ENCODE measurements at places on chromosomes 6 and 20.

DNA sequence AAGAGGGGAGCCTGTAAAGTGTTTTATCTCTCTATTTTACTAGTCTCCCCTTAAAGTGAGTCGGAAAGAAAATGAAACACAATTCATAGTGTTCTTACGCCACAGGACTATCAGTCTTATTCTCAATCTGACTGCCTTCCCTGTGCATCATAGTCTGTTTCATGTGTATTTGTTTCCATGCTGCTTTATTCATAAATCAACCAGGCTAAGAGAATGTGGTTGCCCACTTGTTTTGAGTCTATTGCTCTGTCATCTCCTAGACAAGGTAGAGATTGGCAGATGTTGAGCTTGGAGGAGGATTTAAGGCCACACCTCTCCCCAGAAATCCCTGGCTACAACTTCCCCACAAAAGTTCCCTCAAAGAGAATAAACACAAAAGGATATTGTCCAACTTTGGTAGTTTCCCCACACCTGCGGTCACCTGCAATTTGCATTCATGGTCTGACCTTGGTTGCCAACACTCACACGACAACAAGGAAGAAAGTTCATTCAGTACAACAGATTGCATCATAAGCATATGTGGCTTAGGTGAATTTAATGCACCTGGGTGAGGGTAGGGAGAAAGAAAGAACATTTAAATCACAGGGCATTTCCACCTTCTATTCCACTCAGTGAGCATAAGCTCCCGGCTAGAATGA lies 167.1 kb upstream of the FBXL4 start:
- no peak for DNase-seq

GRCh38 chr6:11389977-11390376 lies 147.6 kb upstream of the TMEM170B start:
- no peak for DNase-seq

DNA sequence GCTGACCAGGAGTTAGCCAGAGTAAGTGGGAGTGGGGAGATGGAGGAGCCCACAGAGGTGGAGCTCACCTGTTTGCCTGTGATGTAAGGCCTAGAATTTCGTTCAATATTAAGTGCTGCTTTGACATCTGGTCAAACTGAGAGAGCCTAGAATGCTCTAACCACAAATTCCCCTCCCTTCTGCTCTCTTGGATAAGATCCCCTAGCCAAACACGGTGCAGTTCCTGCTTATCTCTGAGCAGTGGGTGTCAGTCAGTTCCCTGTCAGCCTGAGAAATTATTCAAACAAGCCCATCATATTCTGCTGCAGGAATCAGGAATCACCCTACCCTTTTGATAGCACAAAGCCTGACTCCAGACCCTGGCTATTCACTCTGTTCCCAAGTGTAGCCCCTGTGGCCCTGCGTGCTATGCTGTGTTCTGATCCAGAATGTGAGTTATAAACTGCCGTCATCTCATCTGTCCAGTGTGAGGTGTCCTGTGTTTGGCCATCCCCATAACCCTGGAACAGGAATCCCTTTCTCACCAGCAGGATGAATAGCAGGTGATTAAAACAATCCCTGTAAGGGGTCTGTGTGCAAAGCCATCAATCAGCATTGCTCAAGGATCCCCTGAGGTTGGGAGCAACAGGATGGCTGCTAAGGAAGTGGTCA lies 31.8 kb upstream of the ZNF133 start:
- no peak for DNase-seq

GRCh38 chr6:79028641-79029314 lies 49.3 kb downstream of the PHIP start:
- no peak for DNase-seq

DNA sequence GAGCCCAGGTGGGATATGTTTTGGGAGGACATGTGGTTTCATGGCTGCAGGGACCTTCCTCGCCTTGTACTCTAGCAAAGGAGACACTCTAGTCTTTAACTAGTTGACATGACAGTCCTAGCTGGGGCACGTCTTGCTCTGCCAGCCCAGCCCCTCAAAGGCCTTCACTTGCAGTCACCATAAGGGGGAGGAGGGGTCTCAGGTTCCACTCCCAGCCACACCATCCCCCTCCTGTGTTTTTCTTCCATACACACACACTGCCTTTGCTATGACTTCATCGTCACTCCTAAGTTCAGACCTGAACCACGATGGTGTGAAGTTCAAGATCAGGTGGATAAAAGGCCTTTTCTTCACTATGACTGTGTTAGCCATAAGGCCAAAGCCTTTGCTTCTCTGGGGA lies 13.5 kb downstream of the ULBP1 start:
- no peak for DNase-seq

DNA sequence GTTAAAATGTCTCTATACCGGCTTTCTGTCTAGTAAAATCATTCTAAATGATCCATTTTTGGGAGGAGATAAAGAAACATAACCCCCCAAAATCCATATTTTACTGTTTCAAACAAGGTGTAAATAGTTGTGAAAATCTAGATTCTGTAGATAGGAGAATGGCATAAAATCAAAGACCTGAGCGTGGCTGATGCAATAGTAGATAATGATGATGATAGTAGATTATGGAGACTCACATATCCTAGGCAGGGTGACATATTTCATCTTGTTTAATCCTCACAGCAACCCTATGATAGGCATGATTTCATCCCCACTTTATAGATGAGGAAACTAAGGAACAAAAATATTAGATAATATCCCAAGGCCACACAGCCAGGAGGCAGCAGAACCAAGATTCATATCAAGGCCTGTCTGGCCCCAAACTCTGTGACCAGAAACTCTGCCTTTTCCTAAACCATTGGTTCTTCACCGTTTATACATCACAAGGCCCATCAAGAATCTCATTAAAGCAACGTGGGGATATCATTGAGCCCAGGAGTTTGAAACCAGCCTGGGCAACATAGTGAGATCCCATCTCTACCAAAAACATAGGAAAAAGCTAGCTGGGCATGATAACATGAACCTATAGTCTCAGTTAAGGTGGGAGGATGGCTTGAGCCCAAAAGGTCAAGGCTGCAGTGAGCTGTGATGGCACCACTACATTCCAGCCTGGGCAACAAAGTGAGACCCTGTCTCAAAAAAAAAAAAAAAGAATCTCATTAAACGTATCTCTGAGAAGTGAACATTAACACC lies 55.6 kb downstream of the BPIFB1 start:
- no peak for DNase-seq

- no peak for DNase-seq
Observed at GRCh38 chr6:83920017-83920416, 60.5 kb downstream of the CYB5R4 start.

DNA sequence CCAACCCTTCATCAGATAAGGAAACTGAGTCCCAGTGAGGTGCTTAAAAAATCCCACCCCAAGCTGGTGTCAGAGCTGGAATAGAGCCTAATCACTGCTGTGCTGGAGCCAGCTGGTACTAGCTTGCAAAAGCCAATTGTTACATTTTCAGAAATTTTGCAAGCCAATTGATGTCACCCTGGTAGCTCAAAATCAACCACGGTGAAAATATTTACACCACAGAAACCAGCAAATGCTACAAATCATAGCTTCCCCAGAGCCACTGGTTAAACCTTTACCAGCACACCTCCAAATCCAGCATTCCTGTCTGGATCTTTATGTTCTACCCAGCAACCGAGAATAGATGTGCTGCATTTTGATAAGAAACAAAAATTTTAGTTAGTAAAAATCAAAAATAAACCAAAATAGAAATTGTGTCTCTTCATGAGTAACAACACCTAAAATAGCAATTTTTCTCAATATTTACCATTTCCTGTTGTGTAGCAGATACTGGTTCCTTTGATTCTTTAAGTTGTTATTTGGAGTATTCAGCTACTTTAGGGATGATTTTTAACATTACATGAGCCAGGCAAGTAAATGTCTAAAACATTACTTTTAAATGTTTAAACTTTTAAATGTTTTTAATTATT lies 7.2 kb upstream of the LCA5 start:
- no peak for DNase-seq

DNA sequence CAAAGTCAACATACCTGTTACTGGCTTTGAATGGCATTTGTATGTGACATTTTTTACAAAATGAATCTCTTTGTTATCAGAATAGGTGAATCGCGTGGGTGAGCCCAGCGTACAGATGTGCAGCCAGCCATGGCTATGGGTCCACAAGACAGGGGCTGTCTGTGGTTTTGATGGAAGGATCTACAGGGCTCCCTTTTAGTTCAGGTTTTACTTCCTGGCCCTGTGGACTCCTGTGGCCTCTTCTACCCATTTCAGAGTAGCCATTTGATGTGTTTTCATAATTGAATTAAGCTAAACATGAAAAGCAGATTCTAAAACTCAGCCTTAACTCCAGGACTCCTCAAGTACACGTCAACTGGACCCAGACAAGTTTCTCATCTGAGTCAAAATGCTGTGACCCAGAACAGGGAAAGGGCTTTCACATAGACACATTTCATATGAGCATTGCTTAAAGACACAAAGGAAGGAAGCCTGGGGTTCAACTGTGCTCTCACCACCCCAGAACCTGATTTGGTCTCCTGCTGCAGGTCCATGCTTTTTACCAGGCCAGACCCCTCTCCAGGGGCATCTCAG lies 105.3 kb upstream of the NAA20 start:
- no peak for DNase-seq

DNA sequence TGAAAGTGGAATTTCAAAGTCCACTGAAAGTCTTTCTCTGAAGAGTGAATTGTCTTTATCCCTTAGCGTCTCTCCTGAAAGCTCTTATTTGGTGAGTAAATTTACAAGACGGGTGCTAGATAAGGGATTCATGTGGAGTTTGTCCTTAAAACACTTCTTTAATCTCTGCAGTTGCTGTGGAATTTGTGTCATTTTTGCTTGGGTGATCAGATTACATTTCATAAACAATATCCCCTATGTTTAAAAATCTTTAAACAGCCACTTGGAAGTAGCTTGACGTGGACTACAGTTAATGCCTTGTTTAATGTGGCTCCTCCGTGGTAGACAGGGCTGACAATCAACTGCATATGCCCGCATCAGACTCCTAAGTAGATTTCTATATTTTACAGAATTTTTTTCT lies 175.4 kb upstream of the ZNF217 start:
- no peak for DNase-seq

DNA sequence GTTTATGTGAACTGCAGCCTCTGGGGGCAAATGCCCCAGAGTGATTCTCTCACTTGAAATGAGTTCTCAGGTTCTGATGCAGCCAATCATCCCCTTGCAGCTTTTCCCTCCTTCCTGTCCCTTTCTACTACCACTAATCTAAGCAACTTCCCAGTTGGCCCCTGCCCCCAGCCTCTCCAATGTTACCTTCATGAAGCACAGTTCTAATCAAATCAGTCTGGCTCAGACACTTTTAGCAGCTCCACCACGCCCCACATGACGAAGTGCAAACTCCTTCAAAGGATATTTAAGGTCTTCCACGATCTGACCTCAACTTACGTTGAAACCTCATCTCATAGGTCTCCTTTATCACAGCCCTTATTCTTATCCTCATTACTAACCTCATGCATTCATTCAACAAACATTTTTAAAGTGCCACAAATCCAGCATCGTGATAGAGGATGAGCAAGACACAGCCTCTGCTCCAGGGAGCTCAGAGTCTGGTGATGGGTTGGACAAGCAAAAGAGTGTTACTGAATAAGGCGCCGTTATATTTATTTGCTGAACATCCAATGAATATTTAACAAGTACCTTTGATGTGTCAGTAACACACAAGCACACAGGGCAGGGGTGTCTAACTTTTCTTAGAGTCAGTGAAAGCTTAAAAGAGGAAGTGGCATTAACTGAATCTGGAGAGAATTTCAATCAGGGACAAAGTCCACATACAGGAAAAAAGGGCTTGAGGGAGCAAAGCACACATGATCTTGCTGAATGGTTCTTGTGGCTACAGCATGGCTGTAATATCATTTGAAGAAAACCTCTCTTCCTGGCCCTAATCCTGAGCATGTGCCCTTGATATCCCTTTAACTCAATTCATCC lies 20.4 kb upstream of the DTNBP1 start:
- no peak for DNase-seq
